Stimulated activated CD4-positive, alpha-beta T cell treated with anti-CD3 and anti-CD28 coated beads, Interleukin-1b, Interleukin-23, amount 100 ng/mL, for 1 hour (primary cell): ENCODE measurements at places on chromosomes 4 and X.

DNA sequence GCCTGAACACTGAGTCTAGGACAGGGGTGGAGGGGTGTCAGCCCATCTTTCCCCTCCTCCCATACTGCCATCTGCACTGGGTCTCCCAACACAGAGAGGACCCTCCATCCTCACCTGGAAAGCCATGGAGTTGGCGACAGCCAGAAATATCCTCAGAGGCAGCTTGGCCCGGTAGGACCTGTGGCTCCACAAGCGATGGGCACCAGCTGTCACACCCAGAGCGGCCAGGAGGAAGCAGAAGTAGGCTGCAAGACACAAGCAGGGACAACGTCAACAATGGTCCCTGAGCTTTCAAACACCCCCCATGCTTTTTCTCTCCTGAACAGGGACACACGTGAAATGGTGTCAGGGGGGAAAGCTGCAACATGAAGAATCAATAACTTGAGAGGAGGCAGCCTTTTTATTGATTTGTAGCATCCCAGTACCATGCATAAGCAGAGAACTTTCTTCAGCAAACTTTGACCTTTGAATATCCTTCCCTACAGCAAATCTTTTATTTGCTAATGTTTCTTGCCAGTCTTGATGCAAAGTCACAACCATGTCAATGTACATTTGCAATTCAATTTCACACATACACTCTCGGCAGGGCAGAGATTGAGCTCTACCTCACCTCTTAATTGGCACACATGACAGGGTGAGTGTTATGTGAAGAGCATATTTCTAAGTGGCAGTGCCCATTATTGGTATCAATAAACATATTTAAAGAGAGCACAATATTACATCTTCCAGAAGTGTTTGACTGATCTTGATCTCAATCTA is 93.2 kb downstream of the SCD5 start:
- no peak for DNase-seq

DNA sequence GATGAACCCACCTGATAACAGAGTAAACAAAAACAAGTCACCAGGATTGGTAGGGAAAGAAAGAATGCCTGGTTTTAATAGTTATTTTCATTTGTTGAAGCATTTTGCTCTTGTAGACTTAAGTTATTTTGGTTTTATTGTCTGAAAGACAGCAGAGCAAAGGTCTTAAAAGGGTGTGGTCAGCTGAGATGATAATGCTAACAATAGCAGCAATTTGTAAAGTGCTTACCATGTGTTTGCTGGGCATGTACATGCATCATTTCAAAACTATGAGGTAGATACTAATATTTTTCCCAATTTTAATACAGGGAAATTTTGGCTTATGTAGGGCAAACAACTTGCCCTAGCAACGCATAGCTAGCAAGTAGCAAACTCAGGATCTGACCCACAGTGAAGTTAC is 46.8 kb upstream of the SLC10A4 start:
- DNase-seq: no peak

GRCh38 chrX:68571610-68572311 is 72.9 kb downstream of the YIPF6 start:
- DNase-seq: no peak

GRCh38 chr4:24753519-24753918 is 41.9 kb upstream of the SOD3 start:
- no peak for DNase-seq

GRCh38 chrX:148069759-148070503 is 88.8 kb downstream of the FMR1NB start:
- DNase-seq: no peak

DNA sequence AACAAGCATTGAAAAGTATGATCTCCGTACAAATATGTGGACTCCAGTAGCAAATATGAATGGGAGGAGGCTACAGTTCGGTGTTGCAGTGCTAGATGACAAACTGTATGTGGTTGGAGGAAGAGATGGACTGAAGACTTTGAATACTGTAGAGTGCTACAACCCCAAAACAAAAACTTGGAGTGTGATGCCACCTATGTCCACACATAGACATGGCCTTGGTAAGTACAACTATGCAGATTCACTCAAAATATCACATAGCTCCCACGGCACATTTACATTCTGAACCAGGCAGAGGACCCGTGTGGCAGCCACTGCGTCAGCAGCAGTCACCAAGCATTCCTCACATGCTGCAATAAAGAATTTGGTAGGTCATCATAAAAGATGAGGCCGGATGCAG is 41.3 kb downstream of the KLHL5 start:
- DNase-seq: no peak

DNA sequence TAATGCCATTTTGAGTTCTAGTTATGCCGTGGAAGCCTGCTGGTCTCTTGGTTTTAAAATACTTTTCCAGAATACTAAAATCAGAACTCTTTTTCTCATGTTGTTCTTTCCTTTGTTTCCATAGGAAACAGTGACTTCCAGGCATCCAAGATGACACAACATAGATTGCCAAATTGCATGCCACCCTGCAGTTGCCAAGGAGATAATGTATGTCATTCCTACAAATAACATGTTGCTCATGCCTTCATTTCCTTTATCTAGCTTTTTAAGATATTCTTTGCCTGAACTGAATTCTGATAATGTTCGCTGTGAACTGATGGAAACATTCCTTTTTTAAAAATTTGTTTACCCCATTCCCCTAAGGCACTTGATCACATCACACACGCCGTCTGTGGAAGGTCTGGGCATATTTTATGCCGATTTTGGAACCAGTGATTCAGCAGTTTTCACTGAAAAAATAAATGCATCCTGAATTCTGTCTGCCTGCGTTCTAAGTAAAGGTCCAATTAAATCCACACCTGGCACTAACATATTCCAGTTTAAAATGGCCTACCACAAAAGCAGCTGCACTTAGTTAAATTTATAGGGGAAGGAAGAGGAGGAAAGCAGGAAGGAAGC is 38.0 kb upstream of the COX7B2 start:
- no peak for DNase-seq

DNA sequence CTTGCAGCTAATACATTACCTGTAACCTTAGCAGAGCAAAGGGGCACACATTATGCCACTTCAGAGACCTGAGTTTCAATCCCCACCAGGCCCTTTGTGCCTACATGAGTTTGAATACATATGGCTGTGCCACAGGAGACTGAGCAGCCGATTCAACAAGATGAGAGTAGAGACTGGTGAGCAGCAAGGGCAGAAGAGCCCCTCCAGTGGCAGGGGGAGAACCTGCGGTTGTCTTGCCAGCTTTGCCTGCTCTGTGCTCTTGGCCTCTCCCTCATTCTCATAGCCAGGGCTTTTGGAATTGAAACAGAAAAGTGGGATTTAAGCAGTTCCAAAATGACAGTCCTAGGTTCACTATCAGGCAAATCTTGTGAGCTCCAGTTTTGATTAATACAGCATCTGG is 52.3 kb upstream of the CLNK start:
- DNase-seq: no peak

DNA sequence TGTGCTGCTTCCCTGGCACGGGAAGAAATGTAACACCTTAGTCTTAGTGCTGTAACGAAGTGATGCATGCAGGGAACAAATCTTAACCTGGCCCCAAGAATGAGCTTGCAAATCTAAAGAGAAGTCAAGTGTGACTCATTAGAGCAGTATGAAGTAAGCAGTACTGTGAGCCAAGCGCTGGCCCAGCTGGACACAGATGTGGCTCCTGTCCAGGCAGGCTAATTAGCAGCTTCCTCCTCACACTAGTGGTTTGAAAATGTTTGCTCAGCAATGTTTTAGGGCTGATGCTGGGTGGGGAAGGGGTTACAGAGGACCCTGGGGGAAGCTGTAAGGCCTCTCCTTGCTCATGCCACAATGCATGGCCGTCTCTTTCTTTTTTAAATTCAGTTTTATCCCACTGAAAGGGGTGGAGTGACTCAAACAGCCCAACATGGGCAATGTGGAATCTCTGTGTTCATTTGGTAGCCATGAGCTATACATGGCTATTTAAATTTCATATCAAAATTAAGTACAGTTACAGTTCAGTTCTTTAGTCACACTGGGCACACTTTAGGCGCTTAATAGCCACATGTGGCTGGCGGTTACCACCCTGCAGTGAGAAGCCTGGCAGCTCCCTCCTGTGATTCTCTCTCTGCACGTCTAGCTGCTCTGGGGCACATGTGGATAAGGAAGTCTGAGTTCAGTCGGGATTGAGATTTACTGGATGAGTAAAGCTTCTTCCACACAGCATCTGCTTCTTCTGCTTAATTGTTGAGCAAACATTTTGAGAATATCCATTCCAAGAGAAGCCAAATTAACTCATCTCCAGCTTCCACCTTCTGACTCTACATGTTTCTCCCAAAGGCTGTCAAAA is 48.8 kb downstream of the MAP7D2 start:
- no peak for DNase-seq

- DNase-seq: no peak
These were observed 22.0 kb upstream of the PPARGC1A start for GRCh38 chr4:23911675-23912455.

DNA sequence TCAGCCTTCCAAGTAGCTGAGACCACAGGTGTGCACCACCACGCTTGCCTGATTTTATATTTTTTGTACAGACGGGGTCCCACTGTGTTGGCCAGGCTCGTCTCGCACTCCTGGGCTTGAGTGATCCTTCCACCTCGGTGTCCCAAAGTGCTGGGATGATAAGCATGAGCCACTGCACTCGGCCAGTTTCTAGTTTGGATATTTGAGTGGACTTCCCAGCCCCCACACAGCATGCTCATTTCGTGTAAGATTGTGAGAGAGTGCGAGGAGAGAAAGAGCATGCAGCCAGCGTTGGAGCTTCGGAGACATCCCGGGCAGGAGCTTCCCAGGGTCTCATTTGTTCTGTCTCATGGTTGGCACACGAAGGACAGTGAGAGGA is 31.8 kb downstream of the ARSD start:
- no peak for DNase-seq

- DNase-seq: no peak
These were observed 2.5 kb upstream of the HTRA3 start for GRCh38 chr4:8267077-8267476.

DNA sequence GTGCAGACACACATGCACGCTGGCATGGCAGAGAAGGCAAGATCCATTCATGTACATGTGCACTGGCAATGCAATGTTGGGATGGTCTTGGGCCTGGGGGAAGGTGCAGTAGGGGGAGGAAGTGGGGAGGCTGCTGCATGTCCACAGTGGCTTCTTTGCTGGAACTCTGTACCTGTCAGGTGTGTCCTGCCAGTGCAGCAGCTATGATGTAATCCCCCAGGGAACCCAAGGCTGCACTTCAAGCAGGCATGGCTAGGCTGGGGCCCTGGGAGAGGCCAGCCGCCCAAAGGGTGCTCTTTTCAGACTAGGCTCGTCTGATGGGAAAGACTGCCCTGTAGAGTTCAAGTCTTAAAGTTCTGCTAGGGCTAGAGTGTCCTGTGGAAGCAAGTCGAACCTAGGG is 1304.0 kb downstream of the FAM133A start:
- no peak for DNase-seq
